ENCODE measurements at places on chromosomes 5 and 9.

DNA sequence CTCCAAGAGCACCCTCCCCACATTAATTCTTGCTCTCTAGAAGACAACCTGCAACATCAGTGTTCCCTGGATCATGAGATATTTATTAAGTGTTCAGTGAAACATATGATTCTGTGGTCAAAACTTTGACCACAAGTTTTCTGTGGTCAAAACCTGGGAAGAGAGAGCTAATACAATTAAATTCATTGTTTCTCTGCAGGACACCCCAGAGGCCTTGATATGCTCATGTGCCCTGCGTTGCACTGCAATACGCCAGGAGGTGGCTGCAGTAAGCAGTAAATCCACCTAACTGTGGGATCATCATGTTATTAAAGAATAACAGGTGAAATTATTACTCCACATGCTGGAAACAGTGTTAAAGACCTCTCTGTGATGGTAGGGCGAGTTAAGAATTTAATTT is 109.3 kb upstream of the SPDL1 start:
- DNase-seq: no peak

DNA sequence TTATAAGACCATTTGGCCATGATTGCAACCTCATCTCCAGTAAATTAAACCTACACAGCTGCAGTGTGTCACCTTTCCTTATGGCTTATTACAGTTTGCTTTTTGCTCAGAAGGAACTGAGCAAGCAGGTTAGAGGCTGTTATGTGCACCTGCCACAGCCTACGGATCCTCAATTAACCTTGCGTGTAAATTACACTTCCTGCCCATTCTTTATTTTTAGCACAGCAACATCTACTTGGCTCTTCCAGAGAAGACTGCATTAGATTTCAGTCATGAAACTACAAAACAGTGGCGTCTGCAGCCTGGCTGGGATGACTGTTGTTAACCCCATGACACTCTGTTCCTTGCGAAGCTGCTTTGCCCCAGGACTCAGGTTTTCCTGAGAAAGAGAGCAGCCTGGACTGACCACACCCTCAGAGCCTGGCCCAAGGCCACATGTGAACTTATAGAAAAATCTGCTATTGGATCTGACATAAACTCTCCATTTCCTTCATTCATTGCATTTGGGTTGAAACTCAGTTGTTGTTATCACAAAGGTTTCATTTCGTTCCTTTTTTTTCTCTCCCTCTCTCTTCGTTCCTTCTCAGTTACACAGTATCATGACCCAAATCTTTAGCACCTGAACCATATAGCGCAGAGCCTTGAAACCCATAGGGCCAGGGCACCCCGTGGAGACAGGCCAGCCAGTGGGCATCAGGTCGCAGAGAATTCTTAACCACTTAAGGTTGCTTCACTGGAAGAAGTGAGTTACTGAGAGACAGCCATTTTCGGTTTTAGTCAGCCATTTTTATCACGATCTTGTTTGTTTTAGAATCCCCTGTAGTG is 138.6 kb downstream of the PALM2AKAP2 start:
- DNase-seq: no peak

GRCh38 chr9:113564498-113565237 is 101.1 kb downstream of the RGS3 start:
- DNase-seq: no peak

DNA sequence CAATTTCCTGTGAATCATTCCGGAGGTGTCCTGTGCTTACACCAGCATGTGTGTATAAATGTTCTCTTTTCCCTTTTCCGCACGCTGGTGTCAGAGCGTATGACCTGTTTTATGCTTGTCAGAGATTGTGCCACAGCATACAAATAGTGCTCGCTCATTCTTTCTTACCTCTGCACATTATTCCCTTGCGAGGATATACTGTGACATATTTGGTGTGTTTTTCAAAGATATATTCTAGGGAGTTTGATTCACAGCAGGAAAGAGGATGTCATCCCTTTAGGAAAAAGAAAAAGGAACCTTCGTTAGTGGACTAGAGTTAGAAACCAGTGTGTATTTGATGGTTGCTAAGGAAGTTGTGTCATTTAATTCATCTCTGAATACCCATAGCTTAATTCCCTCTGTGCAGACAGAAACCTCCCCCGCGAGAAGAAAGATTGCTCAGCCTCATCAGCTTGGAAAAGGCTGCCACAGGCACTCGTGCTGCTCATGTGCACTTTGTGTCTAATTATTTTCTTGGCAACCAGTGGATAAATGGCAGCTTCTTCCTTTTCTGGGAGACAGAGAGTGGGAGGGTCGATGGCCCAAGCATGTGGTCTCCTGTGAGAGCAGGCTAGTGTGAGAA is 14.7 kb upstream of the CCIN start:
- no peak for DNase-seq

GRCh38 chr5:168843277-168844015 is 264.3 kb upstream of the PANK3 start:
- DNase-seq: no peak

- no peak for DNase-seq
Measured at GRCh38 chr9:109699019-109699418, 81.0 kb upstream of the PALM2AKAP2 start.

All from LNCaP clone FGC (cell line).